ENCODE measurements at places on chromosomes 13 and 19. TPM values are rescaled to one million over a fixed set of nuclear protein-coding genes. Genes with fewer than 3 reads are reported as not detected.
A peak's percentile ranks its signal among the peaks of the same experiment; 100 is the strongest.

SIGLEC12 gene
- not detected for total RNA-seq

C3 gene
- total RNA-seq, result 127 TPM

GRCh38 chr19:20863176-20863575 lies 59.9 kb upstream of the ZNF85 start:
- DNase-seq, result no peak
- H3K27ac ChIP-seq, result no peak overlapping the region
- H3K27me3 ChIP-seq, result no peaks in the 10 kb centered on the region
- H3K4me1 ChIP-seq, result no peaks in the 10 kb centered on the region
- H3K36me3 ChIP-seq, result no peaks in the 10 kb centered on the region
- no peak overlapping the region for H3K4me3 ChIP-seq

DNA sequence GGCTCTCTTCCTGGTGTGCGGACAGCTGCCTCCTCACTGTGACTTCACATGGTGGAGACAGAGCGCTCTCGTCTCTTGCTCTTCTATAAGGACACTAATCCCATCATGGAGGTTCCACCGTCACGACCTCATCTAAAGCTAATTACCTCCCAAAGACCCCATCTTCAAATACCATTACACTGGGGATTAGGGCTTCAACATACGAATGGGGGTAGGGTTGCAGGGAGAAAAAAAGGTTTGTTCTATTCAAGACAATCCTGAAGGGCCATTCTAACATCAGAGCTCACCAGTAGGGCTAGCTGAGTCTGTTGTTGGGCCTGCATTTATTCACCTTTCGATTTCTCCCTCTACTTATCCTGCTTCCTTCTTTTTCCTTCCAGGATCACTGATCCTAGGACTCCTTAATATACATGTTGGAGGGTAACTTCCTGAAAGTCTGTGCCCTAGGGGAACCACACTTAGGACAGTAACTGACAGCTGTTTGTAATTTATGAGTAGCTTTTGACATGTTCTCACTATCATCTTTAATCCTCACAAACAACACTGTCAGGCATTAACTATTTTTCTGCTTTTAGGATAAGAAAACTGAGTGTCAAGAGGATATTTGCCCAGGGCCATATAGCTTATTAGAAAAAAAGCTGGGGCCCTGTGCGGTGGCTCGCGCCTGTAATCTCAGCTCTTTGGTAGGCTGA lies 18.8 kb upstream of the GTF2F2 start:
- H3K36me3 ChIP-seq, result no peaks in the 10 kb centered on the region
- H3K4me3 ChIP-seq, result no peak overlapping the region
- H3K4me1 ChIP-seq, result no peaks in the 10 kb centered on the region
- H3K27me3 ChIP-seq, result no peaks in the 10 kb centered on the region

GRCh38 chr13:33509642-33510229 lies 224.2 kb upstream of the STARD13 start:
- no peak for DNase-seq
- H3K27ac ChIP-seq, result peak overlapping the region; percentile 75
- H3K36me3 ChIP-seq, result no peaks in the 10 kb centered on the region
- H3K27me3 ChIP-seq, result no peaks in the 10 kb centered on the region

DNA sequence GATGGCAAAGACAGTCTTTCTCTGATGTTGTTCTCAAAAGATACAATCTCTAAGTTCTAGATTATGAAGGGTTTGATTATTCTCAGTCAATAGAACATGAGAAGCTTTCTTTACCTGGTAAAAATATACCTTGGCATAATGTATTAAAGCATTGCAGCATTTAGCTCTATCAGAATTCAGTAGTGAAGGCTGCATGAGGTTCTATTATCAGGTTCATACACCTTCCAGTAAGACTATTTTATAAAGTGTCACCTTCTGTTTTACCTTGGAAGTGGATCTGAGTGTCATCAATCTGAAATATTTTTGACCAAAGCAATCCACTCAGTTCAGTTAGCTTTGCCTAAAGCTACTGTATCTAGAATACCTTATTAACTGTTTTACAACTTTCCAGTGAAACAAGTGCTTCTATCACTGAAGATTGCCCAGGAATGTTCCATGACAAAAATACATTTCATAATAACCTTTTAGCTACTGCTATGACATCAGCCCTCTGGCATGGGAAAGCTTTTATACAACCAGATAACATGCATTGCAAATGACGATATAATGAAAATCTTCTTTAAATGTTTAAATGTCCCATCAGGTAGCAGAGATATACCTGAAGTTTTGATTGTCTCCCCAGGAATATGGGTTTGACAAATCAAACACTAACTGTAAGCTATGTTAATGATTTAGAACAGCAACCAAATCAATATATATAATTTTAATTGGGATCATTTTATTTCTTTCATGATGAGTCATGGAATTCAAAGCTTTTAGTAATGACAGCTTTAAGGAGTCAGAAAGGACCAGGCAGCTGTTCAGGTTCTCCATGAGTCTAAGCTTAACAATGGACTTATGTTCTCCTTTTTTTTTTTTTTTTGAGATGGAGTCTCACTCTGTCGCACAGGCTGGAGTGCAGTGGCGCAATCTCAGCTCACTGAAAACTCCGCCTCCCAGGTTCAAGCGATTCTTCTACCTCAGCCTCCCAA lies 72.2 kb downstream of the UFM1 start:
- H3K4me3 ChIP-seq, result no peak overlapping the region
- no peak for DNase-seq
- no peak overlapping the region for H3K27ac ChIP-seq
- H3K27me3 ChIP-seq, result no peaks in the 10 kb centered on the region
